Fibroblast of skin of left quadriceps (primary cell): ENCODE measurements at places on chromosomes 2 and 18.
A peak's percentile ranks its signal among the peaks of the same experiment; 100 is the strongest.

DNA sequence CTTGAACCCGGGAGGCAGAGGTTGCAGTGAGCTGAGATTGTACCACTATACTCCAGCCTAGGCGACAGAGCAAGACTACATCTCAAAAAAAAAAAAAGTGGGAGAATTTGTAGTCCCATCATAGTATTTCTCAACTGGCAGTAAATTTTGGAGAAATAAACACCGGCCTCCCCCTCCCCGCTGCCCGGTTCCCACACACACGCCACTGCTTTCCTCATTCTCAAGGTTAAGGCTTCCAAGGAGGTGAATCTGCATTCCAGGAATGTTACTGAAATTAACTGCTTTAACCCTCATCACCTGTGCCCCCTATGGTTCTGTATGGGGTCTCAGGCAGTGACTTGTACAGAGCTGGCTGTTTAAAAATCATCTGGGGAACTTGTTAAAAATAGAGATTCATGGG is 49.9 kb downstream of the MRPL35 start:
- DNase-seq = no peak

DNA sequence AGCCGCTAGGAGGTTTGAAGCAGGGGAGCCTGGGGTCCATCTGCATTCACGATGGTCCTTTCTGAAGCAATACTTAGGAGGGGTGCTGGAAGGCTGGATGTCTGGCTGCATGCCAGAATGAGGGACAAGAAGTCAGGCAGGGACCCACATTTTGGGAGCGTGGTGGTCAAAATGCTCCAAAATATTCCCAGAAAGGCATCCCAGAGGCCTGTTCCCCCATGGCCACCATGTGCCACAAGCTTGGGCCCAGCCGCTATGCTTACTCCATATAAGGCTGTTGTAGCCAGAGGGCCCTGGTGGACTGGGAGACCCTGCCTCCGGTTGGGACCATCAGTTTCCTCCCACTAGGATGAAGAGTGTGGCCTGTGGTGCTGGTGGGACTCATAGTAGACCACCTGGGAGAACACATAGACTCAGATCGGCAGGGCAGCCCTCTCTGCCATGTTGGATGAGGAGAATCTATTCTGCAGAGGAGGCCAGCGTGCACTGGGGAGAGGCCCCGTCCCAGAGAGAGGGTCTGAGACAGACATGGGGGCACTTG is 3.6 kb upstream of the PROM2 start:
- DNase-seq = no peak

- no peak for DNase-seq
Measured at GRCh38 chr2:134386310-134386709, 132.4 kb downstream of the MGAT5 start.

DNA sequence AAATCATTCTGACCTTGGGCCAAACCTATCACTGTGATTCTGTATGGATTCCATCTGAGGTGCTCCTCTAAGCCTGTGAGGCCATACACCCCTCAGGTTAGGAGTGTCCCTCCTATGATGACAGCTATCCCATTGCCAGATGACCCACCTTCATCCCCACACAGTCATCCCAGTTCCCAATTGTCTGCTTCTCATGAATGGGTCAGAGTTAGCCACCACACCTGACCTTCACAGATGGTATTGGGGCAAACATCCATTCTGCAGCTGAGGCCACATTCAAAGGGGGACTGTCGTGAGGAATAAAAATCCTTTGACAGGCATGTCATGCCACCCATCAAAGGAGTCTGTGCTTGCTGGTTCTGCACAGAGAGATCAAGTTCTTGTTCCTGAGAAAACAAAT is 155.2 kb downstream of the AGPS start:
- no peak for DNase-seq

DNA sequence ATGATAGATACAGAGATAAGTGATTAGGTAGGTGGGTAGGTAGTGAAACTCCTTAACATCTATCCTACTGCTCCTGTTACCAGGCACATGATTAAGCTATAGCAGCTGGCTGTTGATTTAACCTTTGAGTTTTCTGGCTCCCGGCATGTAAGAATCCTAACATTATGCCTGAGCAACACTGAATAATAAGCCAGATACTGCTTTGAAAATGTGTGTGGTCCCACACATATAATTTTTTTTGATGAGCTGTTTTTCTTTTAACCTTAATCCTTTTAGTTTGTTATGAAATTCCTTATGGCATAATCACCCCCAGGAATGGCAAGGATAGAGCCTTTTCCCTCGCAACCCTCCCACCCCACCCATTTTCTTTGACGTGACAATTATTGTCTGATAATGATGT is 104.2 kb upstream of the NEUROD1 start:
- no peak for DNase-seq

DNA sequence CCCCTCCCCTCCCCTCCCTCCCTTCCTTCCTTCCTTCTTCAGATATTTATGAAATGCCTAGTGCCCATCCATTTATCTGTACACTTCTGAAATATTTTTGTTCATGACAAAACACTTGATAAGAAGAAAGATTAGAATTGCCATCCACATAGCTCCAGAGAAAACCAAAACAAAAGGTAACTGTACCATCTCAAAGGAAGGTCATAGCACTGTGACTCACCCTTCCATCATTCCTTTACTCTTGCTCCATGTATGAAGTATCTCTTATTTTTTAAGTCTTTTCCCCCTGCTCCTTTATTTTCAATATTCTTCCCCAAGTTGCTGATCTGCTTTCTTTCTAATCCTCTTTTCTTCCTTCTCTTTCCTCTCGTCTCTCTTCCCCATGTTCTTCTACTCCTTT is 9.9 kb downstream of the CNTNAP5 start:
- DNase-seq = no peak

DNA sequence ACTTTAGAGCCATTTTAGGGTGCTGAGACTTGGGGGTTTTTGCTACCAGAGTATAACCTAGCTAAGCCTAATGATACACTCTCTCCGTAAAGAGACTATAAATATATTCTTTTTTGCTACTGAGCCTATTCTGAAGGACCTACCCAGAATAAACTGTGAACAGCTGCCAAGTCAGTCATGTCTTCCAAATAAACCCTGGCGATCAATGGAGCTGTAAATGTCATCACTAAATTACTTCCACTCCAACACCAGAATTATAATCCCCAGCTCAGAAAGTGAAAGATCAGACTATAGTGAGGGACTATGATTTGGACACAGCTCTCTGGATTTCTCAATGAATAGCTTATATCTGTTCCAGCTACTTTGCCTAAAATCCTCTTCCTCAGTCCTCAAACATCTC is 178.9 kb downstream of the METTL4 start:
- no peak for DNase-seq

- no peak for DNase-seq
Measured at GRCh38 chr2:69594341-69594740, 49.2 kb downstream of the AAK1 start.

GRCh38 chr2:156505696-156506095 is 69.5 kb downstream of the GPD2 start:
- DNase-seq = no peak

DNA sequence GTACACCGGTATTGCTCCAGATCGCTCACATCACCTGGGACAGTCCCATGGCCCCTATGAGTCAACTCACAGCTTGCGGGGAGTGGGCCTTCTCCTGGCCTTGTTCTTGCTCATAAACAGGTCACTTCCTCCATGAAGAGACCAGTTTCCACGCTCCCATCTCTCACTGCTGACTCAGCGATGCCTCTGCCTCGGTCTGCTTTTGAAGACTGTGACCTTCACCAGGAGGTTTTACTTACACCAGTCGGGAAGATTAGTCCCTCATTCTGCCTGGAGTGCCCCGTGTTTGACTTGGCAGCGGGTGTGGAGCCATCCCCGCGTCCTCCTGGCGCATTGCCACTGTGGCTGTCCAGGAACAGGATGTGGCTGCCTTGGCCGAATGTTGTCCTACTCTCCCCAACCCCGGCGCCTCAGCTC is 159.8 kb downstream of the RHBDD1 start:
- DNase-seq = peak; percentile 18

GRCh38 chr2:174839662-174840061 is 75.4 kb upstream of the CHRNA1 start:
- DNase-seq = no peak

GRCh38 chr2:203492965-203493364 is 42.1 kb downstream of the RAPH1 start:
- DNase-seq = no peak

DNA sequence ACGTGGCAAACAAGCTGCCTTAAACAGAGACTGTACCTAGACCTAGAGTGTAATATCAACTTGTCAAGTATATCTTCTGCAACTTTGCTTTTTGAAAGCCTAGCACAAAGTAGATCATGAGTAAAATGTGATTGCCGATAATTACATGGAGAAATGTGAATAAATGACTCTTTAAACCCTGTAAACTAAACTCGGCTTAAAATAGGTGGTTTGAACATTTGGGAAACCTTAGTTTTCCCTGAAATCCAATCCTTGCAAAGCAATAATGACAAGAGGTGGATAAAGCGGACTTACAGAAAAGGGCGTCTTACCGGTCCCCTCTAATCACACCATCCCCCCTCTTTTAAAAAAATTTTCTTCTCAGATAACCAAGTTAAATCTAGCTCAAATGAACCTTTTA is 549 bp upstream of the PSMD14 start:
- DNase-seq = no peak

- DNase-seq = no peak
Measured at GRCh38 chr2:120874888-120875275, 139.2 kb downstream of the GLI2 start.

GRCh38 chr2:42793334-42794270 is 1.2 kb upstream of the HAAO start:
- no peak for DNase-seq

GRCh38 chr2:185471441-185471840 is 267.2 kb upstream of the FSIP2 start:
- DNase-seq = no peak

- peak; percentile 9 for DNase-seq
Measured at GRCh38 chr2:19504400-19505198, 146.2 kb upstream of the OSR1 start.

- no peak for DNase-seq
Measured at GRCh38 chr2:167209784-167210183, 321.5 kb downstream of the XIRP2 start.

DNA sequence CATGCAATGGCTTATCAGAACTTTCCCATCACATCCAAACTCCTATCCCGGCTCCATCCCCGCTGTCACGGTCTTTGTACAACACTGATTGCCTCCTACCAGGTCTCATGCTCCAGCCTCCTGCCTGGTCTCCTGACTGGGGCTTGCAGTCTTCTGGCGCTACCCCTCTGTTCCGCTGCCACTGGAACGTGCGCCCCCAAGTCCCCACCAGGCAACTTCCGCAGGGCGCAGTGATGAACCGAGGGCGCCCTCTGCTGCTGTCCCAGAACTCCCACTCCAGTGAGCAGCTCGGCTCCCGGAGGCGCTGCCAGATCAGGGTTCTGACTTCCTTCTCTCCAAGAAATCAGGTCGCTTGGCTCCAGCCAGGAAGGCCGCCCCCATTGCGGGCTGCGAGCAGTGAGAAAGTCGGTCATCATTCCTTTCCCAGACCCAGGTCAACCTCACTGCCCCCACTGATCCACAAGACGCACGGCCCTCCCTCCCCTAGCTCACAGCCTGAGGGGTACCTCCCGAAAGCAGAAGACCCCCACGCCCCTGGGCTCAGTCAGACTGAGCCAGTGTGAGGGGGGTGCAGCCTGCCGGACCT is 43.9 kb upstream of the RAB11FIP5 start:
- peak; percentile 40 for DNase-seq

DNA sequence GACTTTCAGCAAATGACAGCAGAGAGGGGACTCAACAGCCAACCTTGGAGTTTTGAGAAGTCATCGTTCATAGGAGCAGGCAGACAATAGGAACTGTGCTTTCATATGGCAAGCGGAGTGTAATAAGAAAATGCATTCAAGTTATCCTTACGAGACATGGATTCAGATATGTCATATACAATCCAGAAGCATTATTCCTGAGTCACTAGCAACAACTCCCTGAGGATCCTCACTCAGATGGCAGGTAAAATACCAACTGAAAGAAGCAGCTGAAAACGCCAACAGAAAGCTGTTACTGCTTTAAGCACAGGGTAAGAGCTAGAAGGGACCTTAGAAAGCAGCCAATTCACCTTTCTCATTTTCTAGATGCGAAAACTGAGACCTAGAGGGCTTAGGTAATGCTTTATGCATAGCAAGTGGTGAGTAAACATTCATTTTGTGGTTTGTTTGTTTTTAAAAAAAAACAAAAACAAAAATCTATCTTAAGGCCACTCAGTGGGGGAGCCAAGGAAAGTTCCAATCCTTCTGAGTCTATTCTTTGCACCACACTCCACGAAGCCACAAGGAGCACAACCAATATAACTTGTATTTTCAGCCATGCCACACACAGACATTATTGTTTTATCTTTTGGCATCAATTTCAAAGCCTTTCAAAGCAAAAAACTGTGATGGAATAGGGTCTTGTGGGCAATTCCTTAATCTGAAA is 89.1 kb upstream of the RIOK3 start:
- no peak for DNase-seq

DNA sequence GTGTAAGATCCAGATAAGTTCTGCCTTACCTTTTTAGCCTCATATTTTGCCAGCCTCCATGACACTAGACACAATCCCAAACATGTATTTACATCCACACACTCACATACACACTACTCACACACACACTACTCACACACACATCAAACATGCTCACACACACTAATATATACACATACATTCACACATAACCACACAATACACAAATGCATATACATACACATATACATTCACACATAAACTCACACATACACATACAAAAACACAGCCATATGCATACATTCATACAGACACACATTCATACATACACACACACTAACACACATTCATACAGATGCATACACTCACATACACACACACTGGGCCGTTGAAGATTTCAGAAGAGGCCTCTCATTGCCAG is 109.5 kb downstream of the MAIP1 start:
- DNase-seq = no peak

DNA sequence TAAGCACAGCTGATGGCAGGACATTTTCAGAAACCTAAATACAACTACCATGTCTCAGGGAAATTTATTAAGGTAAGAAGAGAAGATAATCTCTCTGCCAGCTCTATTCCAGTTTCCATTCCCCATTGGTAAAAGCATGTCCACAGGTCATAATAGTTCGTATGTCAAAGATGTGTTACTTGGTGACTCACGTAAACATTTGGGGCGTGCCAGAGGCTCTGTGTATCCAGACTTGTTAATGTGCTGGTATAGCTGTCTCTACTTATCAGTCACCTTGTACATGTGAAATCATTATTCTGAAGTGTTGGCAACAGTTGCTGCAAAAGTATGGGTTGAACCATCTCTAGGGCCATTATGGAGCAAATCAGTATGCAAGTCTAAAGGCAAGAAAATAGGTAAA is 1345.1 kb downstream of the SUCLG1 start:
- DNase-seq = no peak

- DNase-seq = no peak
Measured at GRCh38 chr18:48853588-48853987, 97.2 kb downstream of the SMAD7 start.

- no peak for DNase-seq
Measured at GRCh38 chr2:158774681-158775080, 20.4 kb upstream of the DAPL1 start.
